ENCODE measurements at places on chromosomes 3 and 15.

- DNase-seq: no peak
Measured at GRCh38 chr15:75225951-75226732, 24.5 kb downstream of the C15orf39 start.

- DNase-seq: no peak
Measured at GRCh38 chr15:79283252-79284048, 928 bp downstream of the ANKRD34C start.

DNA sequence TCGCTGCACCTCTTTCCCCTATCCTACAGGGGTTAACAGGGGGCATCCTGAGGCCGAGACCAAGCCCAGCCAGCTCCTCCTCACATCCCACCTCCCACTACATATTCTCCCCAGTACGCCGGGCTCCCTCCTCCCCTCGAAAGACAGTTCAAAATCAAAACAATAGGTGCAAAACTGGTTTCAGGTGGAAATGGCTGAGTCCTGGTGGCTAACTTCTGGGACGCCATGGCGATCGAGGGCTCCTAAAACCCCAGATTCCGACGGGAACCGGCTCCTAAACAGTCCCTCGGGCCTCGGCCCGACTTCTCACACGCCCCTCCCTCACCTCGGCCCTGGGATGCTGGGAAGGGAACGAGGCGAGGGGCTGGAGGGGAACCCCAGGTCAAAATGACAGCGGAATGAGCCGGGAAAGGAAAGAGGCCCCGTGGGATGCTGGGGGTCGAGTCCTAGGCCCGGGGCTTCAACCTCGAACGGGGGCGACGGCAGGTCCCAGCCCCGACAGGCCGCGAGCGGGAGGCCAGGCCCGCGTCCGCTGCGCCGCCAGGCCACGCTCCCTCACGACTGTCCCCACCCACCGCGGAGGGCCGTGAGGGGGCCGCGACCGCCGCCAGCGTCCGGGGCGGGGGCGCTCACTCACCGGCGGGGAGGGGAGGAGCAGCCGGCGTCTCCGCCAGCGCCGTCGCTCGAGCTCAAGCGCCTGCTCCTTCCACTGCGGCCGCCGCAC is 492 bp downstream of the TMCC1 start:
- DNase-seq: peak; percentile 81

DNA sequence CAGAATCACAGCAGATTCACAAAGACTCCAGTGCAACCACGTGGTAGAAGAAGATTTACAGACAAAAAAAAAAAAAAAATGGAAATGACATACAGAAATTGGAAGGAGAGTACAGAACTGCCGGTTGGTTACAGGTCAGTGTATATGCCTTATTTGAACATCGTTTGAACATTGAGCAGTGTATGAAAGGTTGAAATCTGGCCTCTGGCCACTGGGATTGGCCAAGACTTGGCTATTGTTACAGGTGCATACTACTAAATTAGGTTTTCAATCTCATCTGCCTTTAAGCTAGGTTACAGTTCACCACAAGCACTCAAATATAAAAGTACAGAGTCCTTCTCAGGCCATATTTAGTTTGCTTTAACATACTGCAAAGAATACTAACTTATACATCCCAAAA is 59.8 kb downstream of the THBS1 start:
- no peak for DNase-seq

- DNase-seq: no peak
Measured at GRCh38 chr3:190716211-190716610, 146.3 kb downstream of the GMNC start.

DNA sequence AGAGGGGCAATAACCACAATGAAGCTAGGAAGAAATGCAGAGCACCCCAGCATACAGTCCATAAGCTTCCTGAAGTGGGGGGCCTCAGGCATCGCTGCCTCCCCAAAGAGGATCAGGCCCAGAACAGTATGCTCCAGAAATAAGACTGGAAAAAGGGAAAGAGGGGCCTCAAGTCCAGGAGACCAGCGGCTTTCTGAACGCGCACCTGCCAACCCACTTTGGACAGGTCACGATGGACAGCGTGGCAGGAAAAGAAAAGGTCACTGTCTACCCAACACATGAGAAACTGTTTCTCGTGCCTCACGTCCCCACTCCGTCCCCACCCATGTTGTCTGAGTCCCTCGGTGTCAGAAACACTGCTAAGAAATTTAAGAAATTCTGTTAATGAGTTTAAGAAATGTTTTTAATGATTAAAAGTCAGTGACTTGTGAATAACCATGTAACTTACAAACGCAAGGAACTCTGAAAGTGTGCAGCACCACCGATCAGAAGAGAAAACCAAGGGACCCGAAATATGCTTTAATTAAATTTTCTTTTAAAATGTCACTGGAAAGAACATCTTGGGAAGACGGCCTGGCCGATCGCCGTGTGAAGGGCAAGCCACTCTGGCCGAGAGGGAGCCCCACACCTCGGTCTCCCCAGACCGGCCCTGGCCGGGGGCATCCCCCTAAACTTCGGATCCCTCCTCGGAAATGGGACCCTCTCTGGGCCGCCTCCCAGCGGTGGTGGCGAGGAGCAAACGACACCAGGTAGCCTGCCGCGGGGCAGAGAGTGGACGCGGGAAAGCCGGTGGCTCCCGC is 1.7 kb upstream of the PPARG start:
- no peak for DNase-seq

DNA sequence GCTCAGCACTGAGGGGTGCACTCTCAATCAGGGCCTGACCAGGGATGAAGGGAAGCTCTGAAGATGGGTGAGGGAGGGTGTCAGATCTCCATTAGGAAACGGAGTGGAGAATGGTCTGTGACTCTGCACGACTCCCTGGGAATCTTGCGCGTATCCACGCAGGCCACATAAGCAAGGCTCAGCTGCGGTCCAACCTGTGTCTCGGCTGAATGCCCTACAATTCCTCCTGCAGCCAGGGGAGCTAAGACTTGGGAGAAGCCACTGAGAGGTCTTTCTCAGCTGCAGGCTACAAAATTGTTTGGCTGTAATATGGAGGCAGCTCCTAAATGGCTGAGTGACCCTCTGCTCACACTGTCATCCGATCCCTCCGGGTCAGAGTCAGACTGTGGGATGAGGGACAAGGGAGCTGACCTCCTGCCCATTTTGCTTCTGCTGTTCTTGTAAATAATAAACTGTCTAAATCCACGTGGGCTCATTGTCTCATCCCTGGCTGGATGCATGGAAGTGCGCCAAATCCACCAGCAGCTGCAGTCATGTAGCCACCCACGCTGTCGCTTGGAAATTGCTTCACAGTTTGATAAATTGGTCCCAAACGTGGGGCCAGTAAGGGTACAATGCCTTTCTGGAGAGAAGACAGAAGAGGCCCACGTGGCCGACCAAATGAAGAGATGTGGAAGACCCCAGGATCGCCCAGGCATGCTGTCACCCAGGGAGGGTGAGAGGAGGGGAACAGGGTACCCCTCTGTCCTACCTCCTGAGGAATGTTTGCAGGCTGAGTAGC is 30.5 kb downstream of the ALS2CL start:
- no peak for DNase-seq

DNA sequence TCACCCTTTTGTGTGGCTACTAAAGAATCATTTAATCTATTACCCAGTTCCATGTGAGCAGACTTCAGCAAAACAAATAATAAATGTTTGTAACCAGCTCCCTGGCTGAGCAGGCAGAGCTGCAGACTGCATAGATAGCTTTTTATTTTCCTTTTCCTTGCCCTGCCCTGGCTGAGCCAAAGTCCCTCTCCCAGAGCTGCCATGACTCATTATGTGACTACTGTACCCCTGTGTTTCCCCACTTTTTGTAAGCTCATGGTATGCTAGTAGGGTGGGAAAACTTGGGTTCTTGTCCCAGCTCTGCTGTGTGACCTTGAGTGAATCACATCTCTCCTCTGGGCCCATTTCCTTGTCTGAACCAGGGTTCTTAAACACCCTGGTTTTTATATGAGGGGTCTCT is 127.5 kb downstream of the CLSTN2 start:
- DNase-seq: no peak

DNA sequence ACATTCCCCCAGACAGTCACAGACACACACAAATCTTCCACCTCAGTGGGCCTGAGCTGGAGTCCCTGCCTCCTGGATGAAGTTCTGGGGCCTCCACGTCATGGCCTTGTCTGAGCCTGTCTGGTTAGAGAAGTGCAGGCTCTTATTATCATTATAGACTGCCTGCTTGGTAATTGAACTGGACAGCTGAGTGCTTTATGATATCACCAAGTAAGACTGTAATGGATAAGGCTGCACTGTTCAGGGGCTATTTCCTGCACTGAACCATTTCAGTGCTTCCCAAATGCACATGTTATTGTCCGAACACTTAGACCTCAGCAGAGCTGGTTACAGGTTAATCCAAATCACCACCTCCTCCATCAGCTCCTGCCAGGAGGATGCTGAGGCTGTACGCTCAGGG is 8.7 kb upstream of the ST6GAL1 start:
- no peak for DNase-seq

DNA sequence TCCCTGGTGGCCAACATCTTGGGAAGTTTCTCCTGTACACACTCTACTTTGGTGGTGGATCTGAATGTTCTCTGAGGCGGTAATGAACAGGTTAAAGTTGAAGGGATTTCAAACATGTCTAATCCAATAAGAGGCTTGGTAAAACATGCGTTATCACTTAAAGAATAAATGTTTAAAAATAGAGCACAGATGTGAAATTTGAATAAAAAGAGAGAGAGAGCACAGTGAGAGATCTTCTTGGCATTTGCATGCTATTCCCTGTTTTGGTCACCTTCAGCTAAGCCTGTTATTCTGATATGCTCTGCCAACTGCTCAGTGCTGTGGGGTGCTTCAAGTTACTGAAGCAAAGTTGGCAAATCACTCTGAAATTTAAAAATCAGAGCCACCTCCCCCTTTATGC is 237.7 kb upstream of the WNT5A start:
- DNase-seq: no peak

- peak; percentile 85 for DNase-seq
Measured at GRCh38 chr3:15512166-15512565, 9.3 kb downstream of the COLQ start.

DNA sequence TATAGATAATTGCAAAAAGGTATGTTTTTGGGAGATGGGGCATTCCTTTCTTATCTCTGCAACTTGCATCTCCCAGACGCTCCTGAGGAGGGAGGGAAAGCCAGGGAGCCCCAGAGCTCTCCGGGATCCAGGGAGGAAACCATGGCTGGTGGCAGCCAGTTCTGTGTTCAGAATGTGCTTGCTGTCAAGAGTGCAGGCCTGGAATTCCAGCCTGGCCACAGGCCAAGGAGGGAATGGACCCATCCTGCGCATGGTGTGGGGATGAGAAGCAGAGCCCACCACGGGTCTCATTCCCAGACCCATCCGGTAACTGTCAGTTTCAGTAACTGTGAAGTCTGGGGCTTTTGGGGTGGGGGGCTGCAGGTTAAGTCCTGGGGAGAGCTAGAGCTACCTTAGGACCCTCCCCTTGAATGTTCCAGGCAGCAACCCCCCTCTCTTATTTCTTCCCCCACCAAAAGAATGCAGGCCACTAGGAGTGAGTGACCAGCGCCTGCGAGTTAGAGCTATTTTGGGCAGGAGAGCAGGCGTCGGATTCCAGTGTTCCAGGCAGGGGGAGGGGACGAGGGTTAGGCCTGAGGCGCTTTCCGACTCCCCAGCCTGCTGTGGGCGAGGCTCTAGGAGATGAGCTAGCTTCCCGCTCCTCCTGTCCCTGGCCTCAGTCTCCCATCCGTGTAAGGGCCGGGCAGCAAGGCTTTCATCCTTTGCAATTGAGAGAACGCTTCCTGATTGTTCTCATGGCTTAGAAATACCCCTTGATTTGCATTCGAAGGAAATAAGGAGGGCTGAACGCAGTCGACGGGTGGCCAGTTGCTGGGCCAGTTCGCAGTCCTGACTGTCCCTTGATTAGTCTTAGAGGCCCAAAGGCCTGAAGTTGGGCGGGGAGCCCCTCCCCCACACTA is 781 bp upstream of the DAG1 start:
- DNase-seq: peak; percentile 6

- DNase-seq: peak; percentile 49
Measured at GRCh38 chr15:62553911-62554563, 389.0 kb upstream of the C2CD4B start.

DNA sequence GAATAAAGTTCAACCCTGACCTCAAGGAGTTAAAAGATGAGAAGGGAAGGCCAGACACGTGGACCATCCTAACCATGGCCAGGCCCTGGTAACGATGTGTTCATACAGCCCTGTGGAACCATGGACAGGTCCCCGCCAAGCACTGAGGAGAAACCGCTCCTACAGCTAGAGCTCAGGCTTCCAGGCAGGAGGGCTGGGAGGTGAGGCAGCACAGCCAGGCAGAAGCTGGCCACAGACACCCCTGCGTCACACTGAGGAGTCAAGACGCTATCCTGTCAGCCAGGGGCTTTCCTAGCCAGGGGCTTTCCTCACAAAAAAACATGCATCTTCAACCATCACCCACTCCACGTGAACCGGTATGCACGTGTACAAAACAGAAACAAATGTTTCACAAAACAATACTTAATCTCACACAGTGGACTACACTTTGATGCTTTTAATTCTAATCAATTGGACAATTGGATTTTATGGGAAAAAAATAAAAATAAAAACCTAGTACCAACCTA is 73.2 kb downstream of the TBC1D2B start:
- no peak for DNase-seq

DNA sequence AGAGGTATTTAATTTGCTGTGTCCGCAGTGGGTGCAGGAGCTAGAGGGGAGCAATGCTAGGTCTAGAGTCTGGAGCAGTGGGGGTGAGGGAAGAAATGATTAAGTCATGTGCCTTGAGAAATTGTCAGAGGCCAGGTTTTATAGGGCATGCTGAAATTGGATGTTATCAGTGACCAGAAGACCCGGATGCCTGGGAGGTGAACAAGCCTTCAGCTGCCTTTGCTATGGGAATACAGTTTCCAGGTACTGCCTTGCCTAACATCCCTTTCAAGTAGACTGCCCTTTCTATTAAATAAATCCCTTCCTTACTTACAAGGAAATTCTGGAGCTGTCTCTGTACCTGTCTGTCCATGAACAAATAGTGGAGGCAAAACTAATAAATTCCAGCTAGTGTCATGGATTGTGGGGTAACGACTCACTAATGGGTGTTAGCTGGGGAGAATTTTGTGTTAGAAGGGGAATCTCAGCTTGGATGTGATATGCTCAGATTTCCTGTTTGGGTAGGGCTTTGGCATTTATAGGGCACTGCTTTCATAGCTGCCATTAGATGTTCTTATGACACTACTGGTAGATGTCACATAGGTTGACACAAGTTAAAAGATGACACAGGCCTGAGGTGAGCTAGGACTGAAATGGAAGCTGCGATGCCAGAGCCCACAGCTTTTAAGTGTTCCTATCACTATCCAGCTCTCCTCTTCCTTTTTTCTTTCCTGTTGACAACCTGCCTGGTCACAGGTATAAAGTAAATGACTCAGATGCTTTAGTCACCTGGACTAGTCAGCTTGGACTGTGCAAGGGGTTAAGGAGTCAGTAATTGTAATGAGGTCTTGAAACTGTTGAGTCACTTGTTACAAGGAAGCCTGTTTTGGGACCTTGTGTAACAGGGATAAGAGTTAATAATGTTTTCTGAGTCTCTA is 21.3 kb downstream of the CHD2 start:
- DNase-seq: no peak
